GM19239 (cell line): ENCODE measurements at places on chromosomes 11 and 22.

DNA sequence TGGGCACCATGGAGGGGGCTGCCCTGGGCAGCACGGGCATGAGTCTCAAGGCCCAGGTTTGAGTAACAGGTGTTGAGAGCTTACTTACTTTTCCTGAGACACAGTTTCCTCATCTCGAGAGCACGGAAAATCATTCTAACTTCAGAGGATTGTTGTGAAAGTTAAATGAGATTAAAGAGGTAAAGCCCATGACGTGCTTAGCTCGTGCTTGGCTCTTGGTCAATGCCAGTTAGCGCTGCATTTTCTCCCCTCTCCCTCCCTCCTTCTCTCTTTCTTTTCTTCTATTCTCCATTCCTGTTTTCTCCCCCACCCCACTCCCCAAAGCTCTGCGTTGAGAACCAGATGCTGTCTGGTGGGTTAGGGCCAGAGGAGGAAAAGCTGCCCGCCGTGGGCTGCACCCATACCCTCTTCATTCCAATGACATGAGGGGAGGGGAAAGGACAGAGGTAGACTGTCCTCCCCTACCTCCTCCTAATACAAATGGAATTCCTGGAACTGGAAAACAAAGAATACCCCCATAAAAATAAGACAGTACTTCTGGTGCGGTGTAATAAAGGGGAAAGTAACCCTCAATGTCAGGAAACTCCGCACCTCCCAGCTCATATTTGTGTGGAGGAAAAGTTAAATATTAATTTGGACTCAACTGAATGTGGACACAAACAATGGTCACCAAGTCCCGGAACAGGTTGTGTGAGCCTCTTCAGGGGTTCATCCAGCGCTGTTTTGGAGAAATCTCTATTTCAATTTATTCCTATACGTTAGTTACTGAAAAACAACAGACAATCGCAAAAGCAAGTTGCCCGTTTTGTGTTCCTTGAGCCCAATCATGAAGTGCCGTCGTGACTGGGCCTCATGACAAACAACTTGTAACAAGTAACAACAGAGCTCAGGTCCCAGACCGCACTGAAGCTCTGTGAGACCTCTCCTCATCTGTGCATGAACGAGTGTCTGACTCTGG is 54.8 kb upstream of the B3GAT1 start:
- DNase-seq = no peak

- DNase-seq = no peak
Observed at GRCh38 chr11:65503368-65503948, 4.6 kb downstream of the MALAT1 start.

DNA sequence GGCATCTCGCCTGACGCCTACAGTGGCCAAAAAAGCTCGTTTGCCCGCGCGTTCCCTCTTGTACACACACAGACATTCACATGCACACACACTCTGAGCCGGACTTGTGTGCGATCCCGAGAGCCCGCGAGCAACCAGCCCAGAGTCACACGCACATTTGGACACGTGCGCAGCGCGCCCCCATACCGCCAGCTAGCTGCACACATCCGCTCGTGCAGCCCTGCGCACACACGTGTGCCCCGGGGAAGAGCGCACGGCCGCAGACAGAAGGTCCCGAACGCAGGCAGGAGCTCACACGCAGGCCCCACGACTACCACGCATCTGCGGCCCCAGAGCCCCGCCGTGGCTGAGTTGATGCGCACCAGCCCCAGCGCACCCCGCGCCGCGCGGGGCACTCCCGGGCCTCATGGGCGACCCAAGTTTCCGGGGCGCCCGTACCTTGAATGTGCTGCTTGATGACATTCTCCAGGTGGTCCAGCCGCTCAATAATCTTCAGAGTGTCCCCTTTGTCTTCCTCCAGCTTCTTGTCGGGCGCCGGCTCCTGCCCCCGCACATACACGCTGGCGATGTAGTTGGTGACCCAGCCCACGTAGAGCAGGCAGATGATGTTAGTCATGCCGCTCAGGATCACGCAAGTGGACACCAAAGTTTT is 758 bp downstream of the GALNT18 start:
- DNase-seq = no peak

DNA sequence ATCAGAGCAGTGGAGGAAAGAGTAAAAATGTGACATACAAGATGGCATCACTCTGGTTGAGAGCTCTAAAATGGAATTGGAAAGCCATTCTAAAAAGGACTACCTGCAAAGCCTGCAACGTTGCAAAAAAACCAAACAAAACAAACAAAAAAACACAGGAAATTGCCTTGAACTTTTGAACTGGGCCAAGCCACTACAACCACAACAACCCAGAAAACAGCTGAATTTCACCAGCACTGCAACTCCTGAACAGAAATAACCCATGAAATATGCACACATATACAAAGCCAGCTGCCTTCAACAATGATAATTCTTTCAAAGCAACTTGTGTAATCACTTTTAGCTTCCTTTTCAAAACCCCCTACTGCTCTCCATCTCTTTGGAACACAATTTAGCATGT is 326.6 kb upstream of the LRRC4C start:
- no peak for DNase-seq

DNA sequence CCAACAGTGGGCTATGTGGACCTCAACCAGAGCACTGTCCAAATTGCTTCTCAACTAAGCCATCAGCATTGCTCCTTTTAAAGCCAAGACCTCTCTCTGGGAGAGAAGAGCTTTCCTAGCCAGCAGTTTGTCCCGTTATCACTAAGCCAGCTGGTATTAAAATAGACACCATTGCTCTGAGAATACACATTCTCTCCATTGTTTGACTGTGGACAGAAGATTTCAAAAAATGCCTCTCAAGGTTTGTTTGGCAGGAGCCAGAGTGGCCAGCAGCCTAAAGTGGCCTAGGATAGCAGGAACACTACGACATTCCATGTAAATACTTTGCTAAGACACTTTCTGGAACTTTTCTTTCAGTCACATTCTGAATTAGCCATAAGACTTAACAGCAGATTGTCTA is 41.3 kb downstream of the EIF4ENIF1 start:
- no peak for DNase-seq

- DNase-seq = no peak
Observed at GRCh38 chr11:241634-242033, 4.9 kb downstream of the PSMD13 start.

- DNase-seq = no peak
Observed at GRCh38 chr11:44524751-44525201, 40.7 kb upstream of the CD82 start.

DNA sequence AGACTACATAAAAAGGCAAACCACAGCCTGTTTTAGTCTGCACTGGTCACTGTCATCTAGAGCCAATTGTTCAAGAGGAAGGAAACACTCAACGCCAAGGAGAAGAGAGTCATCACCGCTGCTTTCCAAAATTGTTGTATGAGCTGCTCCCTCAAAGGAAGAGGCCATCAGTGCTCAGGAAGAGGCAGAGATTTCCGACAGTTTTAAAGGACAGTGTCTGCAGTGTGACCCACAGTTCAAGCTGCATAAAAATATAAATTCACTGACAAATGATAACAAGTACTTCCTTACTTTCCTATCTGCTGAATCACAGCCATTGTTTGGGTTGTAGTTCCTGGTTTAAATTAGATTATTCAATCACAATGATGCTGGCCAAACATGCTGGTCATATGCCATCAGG is 16.4 kb downstream of the PRCP start:
- no peak for DNase-seq

GRCh38 chr11:62882788-62883501 is 2.2 kb downstream of the SLC3A2 start:
- no peak for DNase-seq

GRCh38 chr11:107830915-107831540 is 27.6 kb downstream of the SLC35F2 start:
- DNase-seq = no peak
